Cerebellum (tissue), 4 donors: ENCODE measurements at places on chromosomes 5 and 9.

DNA sequence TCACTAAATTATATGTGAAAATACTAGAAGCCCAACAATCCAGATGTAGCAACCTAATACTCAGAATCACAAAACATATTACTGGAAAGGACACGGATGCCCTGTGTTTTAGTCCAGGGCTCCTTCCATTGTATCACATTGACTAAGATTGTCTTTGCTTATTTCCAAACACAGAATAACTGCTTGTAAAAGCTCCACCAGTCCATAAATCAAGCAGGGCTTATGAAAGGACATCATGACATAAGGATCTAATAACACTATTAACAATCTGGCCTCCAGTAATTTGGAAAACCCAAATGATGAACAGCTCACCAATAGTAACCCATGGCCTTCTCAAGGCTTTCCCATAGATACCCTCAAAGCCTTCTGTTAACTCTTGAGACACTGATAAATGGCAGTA, 39.8 kb downstream of the WDR41 start:
- DNase-seq, result no peak

DNA sequence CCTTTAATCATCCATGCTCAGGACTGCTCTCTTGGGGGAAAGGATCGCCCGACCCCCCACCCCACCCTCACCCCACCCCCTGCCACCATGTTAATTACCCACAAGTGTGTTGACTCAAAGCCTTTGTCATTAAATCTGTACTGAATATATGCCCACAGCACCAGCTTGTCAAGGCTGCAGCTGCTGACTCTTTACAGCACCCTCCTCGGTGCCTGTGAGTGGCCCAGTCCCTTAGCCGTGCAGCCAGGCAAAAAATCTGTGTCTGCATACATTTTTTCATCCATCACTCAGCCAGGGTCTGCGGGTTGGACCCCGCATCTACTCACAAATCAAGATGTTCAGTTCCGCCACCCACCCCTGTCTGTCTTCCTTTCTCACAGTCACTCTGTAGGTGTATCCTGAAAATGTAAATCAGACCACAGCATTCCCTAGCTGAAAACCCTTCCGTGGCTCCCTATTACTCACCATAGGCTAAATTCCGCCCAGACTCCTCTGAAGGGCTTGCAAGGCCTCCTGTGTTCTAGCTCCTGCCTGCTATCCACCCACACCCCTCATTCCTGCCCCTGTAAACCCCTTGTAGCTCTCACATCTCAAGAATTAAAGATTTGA, 53.7 kb upstream of the KCNIP1 start:
- DNase-seq, result no peak

DNA sequence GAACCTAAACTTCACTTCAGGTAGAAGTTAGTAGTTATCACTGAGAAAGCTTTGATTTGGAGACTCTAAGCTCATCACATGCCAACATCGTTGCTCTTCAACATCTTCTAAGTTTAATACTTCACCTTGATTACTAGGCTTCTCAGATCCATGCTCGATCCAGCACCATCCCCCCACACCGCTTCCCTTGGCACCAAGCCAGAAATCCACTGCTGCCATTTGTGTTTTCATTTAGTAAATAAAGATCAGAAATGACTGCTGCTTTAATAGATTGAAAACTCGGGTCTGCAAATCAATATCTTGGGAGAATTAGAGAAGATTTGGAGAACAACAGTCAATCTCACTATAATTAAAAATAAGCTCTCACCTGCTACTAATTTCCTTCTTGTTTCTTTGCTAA, 214.7 kb upstream of the NR4A3 start:
- DNase-seq, result no peak

- DNase-seq, result no peak
These were observed 609.6 kb downstream of the TAF11L14 start for GRCh38 chr5:18243846-18244245.

GRCh38 chr5:111960476-111961215, 203.7 kb upstream of the NREP start:
- no peak for DNase-seq

- DNase-seq, result no peak
These were observed 49.2 kb upstream of the SHOC1 start for GRCh38 chr9:111843971-111844370.

- DNase-seq, result no peak
These were observed 18.1 kb downstream of the COL5A1 start for GRCh38 chr9:134659688-134660131.

DNA sequence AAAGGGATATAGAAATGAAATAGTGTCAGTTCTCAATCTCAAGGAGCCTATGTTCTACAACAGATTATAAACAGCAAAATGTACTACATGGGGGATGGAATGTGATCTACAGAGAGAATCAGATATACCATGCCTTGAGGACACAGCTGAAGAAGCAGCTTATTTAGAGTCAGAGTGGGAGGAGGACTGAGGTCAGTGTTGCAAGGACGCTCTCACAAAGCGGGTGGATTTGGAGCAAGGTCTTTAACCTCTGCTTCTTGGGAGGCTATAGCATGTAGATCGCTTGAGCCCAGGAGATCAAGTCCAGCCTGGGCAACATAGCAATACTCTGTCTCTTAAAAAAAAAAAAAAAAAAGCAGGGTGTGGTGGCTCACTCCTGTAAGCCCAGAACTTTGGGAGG, 32.8 kb upstream of the PLIN2 start:
- DNase-seq, result no peak

DNA sequence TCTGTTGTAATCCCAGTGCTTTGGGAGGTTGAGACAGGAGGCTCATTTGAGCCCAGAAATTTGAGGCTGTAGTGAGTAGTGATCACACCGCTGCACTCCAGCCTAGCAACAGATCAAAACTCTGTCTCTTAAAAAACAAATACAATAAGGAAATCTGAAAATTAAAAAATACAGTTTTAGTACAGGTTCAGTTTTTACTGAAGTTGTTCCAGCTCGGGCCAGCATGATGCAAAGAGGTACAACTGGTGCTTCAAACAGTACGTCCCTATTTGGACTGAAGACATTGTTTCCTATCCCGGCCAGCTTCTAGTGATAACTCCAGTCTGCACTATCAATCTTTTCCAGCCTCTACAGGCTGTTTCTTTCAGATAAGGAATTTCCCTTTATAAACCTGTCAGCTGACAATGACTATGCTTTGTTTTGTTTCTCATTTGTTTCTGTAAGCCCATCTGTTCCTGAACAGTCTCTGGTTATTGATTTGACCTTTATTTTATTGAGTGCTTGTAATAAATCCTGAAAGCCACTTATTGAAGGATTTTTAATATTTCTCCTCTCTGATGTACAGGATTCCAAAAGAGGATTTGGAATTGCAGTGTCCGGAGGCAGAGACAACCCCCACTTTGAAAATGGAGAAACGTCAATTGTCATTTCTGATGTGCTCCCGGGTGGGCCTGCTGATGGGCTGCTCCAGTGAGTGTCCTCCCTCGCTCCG, 41.9 kb downstream of the TJP2 start:
- DNase-seq, result no peak

DNA sequence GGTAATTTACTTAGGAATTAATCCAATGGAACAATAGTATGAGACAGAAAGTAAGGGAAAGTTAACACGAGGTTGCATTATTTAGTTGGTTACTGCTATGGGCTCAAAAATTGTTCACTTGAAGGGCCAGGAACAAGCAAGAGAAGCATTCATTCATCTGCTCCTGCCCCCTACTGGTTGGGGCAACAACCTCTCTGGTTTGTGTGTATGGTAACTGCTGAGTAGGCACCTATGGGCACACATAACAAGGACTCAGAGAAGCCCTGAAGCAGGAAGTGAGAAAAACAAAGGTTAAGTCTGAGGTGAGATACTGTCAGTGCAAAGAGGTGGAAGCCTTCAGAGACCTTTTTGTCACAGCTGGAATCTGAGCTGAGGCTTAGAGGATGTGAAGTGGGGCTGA, 34.4 kb upstream of the RANBP6 start:
- no peak for DNase-seq

GRCh38 chr5:92309336-92309991, 926.3 kb upstream of the ARRDC3 start:
- DNase-seq, result peak; percentile 7

DNA sequence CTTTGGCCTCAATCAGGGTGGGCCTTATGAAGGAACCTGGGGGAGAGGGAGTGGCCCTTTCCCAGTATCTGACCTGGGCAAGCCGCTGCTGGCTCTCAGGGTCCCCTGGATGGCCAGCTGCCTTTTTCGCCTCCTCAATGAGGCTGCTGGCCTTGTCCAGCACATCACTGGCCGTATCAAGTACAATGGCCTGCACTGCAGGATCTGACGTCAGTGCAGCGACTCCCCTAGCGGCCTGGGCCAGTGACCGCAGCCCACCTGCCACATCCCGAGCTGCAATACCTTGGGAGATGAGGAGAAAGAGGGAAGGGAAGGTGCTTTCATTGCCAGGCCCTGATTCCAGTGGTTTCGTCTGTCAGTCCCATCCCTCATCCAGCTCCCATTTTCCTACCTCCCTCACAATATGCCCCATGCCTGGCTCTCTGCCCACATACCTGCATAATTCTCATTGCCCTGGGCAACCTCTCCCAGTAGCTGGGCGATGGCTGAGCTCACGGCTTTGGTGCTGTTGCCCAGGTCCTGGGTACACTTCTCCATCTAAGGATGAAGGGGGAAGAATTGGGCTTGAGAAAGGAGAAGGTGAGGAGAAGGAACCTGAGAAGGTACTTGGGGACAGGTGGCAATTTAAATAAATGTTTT, 19.1 kb downstream of the TLN1 start:
- no peak for DNase-seq

GRCh38 chr5:33810491-33811120, 81.2 kb downstream of the ADAMTS12 start:
- no peak for DNase-seq

GRCh38 chr5:17233488-17233887, 16.1 kb downstream of the BASP1 start:
- no peak for DNase-seq

DNA sequence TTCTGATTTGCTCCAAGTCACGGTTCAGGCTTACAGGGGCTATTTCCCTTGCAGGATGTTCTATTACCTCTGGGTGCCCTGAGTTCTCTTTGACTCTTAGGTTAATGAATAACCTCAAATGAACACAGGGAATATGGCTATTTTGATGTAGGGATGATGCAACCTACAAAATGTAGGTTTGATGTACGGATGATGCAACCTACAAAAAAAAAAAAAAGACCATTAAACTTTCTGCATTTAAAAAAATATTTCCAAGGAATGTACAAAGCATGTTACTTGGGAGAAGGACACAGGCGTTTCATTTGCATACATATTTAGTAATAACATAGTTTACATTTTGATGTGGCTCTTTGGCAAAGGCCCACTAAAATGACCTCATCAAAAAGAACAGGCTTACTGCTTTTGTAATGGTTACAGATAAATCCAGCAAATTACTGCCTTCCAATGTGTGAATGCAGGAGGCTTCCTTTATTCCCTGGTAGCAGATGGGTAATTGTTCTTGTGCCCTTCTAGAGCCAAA, 36.3 kb downstream of the ZNF474 start:
- no peak for DNase-seq
